ENCODE measurements at places on chromosomes 6 and 20.

DNA sequence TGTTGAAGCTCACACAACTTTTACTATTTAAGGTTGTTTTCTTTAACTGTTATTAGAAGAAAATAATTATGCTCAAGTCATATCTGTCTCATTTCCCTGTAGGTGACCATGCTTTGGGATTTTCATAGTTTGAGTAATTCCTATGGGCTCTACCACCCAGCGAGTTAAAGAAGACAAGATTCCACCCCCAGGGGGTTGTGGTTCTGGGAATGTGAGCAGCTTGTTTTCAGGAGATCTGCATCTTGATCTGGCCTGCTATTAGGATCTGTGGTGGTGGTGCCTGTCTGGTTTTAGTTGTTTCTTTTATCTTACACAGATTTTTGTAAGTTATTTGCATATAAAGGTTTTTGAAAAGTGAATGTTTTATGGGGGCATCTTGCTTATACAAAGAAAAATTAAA is 20.2 kb upstream of the REV3L start:
- DNase-seq, result no peak

DNA sequence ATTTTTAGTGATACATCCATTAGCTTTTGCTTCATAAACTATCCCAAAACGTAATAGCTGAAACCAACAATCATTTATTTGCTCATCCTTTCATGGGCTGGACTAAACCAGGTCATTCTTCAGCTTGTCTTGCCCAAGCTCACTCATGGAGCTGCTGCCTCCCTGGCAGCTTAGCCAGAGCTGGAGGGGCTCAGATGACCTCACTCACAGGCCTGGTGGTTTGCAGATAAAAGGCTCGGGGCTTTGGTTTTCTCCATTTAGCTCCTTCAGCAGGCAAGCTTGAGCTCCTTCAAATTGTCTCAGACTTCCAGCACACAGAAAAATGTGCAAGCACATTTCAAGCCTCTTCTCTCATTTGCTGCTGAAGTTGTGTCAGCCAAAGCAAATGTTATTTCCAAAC is 139.1 kb downstream of the BTBD3 start:
- no peak for DNase-seq

DNA sequence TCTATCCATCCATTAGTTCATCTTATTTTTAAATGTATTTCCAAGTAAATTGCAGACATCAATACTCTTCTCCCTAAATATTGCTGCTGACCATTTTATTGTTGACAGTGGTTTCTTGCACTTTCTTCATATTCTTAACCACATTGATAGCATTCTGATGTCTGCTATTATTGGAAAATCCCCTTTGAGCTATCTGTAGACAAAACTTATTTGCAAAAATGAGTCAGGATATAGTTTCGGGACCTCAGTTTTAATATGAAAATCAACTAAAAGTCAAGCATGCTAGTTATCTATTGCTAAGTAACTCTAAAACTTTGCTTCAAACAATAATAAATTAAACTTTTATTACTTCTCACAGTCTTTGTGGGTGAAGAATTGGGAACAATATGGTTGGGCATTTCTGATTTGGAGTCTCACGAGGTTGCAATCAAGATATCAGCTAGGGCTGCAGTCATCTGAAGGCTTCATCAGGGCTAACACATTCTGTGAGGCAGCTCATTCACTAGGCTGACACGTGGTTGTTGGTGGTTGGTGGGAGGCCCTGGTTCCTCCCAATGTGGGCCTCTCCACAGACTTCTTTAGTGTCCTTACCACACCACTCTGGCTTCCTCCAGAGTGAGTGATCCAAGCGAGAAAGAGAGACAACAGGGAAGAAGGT is 32.7 kb downstream of the CD109 start:
- peak; percentile 53 for DNase-seq

- no peak for DNase-seq
Measured at GRCh38 chr6:151916680-151917164, 109.2 kb downstream of the ESR1 start.

DNA sequence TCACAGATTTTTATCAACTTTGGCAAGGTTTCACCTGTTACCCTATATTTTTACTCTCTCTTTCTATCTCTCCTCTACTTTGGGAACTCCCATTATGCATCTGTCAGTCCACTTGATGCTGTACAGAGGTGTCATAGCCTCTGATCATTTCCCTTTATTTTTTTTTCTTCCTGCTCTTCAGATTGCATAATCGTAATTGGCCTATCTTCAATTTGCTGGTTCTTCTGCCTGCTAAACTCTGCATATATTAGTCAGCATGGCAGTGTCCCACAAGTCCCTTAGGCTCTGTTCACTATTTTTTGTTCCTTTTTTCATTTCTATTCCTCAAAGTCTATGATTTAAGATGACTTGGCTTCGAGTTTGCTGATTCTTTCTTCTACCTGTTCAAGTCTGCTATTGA is 44.7 kb upstream of the MICB start:
- DNase-seq, result no peak

- no peak for DNase-seq
Measured at GRCh38 chr6:139919107-139920026, 544.9 kb upstream of the CITED2 start.

DNA sequence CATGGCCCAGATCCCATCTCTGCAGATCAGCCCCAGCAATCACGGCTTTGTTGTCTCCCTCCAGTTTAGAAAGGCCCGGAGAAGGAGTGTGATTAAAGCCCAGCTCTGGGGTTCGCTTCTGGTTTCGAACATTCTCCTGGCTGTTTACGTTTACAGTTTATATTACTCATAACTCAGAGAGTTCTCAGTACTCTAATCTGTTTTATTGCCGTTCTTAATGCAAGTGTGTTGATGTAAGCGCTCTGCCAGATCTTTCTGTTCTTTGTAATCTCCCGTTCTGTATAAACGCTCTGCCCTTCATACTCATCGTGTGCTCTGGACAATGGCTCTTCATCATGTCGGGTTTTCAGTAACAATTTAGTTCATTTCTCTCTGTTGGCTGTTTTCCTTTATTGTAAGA is 118.0 kb upstream of the PRND start:
- no peak for DNase-seq

DNA sequence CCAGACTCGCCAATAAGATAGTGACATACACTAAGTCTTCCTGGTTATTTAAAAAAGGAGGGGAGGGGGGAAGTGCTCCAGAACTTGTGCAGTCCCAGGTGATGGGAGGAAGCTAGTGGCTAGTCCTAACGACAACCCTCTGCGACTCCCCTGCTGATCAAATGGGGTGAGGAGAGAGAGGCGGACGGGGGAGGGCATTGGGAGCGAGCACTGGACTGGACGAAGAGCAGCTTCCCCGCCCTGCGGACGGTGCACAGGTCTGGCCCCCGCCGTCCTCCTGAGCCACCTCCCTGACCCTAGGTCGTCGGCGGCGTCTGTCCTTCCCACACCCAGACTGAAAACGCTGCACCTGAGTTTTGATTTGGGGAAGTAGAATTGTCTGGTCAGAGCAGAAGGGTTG is 2.2 kb upstream of the OLIG3 start:
- no peak for DNase-seq

- no peak for DNase-seq
Measured at GRCh38 chr6:21067521-21067920, 526.0 kb upstream of the SOX4 start.

DNA sequence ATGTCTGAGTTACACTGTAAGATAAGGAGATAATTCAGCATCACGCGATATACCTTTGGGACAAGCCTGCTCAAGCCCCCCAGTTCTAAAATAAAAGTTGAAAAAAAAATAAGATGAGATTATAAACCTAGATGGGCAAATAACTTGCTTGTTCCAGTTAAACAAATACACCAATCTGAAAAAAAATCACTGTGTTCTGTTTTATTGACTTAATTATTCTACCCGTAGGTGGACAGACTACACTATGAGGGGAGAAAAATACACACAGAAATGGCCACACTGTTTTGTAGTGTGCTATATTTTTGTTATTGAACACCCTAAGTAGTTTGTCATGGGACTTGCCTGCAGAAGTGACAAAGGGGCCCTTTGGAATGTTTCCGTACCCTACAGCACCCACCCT is 70.9 kb downstream of the CRYBG1 start:
- no peak for DNase-seq

DNA sequence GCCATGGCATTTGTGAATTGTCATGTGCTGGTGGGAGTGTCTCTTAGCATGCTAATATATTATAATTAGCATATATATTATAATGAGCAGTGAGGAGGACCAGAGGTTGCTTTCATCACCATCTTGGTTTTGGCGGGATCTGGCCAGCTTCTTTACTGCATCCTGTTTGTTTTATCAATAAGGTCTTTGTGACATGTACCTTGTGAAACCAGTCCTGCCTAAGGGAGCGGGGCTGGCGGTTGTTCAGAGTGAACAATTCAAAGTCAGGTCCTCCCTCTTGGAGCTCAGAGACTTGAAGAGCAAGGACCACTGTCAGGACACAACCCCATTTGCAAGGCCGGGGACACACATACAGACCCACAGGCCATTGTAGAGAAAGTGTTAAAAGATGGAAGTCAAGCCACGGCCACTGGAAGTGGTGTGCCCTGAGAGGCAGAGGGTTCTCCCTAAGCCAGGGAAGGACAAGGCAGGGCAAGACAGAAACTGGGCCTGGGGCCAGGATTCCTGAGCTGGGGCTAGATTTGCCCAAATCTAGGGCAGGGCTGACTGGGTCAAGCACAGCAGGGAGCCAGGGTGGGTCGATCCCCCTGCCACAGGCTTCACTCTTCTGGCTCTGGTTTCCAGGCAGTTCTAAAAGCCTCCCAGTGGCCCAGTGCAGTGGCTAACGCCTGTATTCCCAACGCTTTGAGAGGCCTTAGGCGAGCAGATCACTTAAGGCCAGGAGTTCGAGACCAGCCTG is 14.2 kb downstream of the SLC52A3 start:
- no peak for DNase-seq

DNA sequence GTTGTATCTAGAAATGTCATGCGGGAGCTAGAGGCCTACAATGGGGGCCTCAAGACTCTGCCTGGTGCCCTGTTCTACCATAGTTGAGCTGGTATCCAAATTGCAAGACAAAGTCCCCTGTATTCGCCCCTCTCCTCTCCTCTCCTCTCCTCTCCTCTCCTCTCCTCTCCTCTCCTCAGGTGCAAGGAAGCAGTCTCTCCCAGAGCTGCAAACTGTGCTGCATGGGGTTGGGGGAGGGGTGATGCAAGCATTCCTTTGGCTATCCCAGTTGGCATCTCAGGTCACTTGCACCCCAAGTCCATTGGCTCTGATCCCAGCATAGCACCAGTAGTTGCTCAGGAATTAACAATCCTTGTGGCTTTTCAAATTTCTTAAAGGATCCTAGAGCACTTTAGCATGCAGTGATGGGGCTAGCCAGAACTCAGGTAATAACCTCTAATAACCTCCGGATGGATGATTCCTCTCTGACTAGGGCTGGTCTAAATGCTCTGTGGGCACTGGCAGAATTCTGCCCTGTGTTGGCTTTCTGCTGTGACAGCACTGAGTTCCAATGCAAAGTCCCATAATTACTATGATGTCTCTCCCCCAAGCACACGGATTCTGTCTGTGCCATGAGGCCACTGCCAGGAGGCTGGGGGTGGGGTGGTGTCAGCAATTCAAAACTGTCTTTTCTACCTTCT is 35.3 kb downstream of the TAF11 start:
- DNase-seq, result no peak

- DNase-seq, result no peak
Measured at GRCh38 chr20:53399592-53400335, 193.9 kb downstream of the ZNF217 start.

- DNase-seq, result no peak
Measured at GRCh38 chr20:55514531-55514930, 490.8 kb downstream of the CBLN4 start.

DNA sequence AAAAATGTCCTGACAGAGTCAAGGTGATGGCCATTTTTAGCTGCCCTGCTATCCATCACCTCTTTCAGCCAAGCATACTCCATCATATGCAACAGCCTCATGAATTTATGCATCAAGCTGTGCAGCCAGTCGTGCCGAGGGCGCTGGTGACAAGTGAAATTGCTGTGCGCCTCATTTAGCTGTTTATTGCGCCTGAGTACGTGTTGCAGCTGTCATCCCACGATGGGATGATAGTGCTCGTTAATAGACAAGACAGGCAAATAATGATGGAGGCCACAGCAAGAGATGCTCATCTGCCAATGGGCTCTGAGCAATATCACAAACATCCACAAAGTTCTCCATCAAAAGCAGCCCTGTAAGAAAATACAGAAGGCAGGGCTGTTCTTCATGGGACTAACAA is 562.3 kb upstream of the POU3F2 start:
- DNase-seq, result no peak

DNA sequence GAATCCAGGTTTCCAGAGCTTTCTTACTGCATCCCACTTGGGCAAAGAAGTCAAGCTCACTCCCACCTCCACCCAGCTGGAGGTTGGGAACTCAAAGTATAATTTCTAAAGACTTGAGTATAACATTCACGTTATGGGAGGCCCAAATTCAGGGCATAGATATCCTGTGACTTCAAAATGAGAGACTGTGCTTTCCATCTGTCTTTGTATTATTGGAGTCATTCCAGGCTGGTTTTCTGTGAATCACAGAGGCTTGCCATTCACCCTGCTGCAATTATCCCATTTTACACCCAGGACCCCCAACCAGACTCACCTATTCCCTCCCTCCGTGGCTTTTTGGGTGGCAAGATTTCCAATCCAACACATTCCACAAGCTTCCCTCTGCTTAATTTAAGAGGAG is 19.3 kb upstream of the SRC start:
- DNase-seq, result no peak

GRCh38 chr6:10417681-10418104 is 2.8 kb upstream of the TFAP2A start:
- no peak for DNase-seq

GRCh38 chr20:21397341-21398108 is at the start of gene NKX2-4:
Gene NKX2-4 (minus strand): TSS chr20:21397526. CDS start chr20:21397399, 127 bp downstream.
- no peak for DNase-seq

- no peak for DNase-seq
Measured at GRCh38 chr6:110690916-110691315, 124.4 kb downstream of the CDK19 start.

DNA sequence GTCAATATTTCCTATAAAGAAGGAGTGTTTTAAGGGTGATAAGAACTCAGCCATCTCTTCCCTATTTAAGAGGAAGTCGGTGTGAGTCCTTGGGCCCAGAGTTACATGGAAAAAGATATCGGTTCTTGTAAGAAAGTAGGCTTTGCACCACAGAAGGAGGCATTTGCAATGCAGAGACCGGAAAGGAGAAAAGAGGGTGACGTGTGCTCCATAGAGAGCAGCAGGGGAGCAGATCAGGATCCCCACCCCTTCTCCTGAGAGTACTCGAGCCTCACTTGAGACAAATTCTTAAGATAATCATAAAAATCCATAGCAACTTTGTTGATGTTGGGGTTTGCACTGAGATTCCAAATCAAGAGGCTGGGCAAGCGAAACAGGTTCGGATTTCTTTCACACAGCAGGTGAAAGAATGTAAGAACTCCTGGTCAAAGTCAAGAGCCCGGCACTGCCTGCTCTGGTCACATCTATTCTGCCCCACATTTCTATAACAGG is 27.8 kb downstream of the FOXA2 start:
- no peak for DNase-seq

DNA sequence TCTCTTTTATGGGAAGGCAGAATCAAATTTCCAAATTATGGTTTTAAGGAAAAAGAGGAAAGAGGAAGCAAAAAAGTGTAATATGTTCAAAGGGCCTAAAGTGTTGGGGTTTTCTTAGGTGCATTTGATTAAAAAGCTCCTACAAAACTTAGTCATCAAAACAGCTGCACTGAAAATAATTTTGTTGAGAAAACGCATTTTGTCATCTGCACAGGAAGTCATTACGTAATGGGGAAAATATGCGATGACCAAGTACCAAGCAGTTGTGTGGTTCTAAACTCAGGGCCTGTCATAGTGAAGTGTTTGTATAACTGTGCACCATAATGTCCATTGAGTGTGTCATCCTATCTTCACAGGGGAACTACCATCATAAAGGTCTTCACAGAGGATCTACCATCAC is 15.6 kb downstream of the HAO1 start:
- no peak for DNase-seq

- DNase-seq, result no peak
Measured at GRCh38 chr6:130120731-130121130, 102.0 kb downstream of the SAMD3 start.

Data from activated naive CD8-positive, alpha-beta T cell treated with anti-CD3 and anti-CD28 coated beads, Interleukin-2, amount 50 U/mL, for 24 hours (primary cell).